ENCODE measurements at places on chromosomes 1 and 21.
A peak's percentile ranks its signal among the peaks of the same experiment; 100 is the strongest.

DNA sequence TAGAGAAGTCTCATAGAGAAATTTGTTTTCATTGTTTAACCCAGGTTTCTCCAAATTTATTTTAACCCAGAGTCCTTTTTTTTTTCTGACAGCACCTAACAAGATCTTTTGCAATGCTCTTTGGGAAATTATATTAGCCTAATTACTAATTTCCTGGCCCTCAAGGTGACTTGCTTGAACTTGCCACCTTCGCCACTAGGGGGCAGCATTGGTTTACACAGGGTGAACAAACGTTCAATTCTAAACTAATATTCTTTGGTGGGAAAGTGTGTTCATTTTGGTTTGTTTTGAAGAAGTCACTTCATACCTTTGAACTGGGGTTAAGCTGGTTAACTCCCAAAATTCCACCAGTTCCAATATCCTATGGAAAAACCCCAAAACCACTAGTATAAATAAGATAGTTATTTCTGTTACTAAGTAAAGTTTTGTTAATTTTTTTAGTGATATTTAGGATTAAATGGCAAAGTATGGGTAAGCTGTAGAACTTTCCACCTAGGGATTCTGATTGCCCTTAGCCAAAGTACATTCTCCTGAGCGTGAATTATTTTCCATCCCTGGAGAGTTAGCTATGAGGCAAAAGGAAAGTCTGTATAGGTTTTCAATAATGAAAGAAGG, 13.0 kb downstream of the CCDC190 start:
- peak; percentile 80 for DNase-seq

DNA sequence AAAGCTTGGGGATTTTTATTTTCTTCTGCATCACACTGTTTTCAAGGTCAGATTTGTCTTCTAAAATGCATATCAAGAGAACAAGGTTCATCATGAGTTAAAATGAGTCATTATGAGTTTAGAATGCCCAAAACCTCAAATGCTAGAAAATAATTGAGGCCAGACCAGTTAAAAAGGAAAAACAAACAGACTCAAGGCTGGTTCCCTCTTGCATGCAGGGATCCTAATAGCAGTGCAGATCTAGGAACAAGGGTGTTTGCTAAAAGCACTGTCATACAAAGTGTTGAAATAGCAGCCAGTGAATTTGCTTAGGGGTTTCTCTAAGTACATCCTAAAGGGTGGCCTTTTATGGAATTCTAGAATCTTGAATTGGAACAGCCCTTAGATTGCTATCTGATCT, 15.3 kb downstream of the BEND5 start:
- no peak for DNase-seq

GRCh38 chr1:236137285-236137852, 5.0 kb upstream of the GPR137B start:
- DNase-seq = no peak

- peak; percentile 3 for DNase-seq
Observed at GRCh38 chr1:144551107-144551542, 41.6 kb upstream of the PPIAL4F start.

DNA sequence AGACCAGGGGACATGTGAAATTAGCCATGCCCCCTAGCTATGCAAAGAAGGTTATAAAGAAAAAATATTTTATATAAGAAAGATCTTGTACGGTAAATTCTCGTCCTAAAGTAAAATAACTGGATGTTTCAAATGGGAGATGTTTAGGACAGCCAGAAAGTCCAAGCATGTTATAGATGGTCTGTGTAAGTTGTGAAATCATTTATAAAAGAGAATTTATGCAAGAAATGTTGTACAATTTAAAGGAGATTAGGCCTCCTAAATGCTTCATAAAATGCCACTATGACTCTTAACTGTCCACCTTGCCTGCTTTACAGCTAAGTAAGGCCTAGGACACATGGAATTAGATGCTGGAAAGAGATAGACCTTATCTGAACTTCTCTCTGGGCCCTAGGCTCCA, 118.1 kb upstream of the POGK start:
- no peak for DNase-seq

- DNase-seq = no peak
Observed at GRCh38 chr1:77950873-77951272, 28.0 kb downstream of the FUBP1 start.

DNA sequence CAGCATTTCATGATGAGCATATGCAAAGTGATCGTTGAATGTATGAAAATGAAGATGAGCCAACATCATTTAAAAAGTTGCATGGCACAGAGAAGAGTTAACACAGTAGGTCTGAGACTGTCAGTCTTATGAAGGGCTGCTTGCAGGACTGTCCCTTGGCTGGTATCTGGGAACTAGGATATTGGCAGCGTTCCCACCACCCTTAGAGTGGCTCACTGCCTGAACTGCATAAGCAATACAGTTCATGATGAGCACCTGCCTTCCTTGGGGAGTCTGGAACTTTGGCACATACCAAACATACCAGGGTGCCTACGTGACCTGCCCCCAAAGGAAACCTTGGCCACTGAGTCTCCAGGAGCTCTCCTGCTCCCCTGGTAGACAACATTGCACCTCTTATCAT, 161.8 kb downstream of the DSCAM start:
- DNase-seq = no peak

GRCh38 chr1:8816264-8816663, 1.2 kb downstream of the RERE start:
- DNase-seq = peak; percentile 23

- DNase-seq = no peak
Observed at GRCh38 chr1:107954719-107955415, 10.1 kb downstream of the VAV3 start.

GRCh38 chr21:42158846-42159245, 60.1 kb upstream of the ABCG1 start:
- no peak for DNase-seq

GRCh38 chr1:90724926-90725656, 8.0 kb upstream of the BARHL2 start:
- DNase-seq = no peak

- DNase-seq = no peak
Observed at GRCh38 chr1:92065042-92065441, 10.2 kb downstream of the SETSIP start.

- DNase-seq = no peak
Observed at GRCh38 chr21:41670056-41670805, 96.6 kb downstream of the RIPK4 start.

DNA sequence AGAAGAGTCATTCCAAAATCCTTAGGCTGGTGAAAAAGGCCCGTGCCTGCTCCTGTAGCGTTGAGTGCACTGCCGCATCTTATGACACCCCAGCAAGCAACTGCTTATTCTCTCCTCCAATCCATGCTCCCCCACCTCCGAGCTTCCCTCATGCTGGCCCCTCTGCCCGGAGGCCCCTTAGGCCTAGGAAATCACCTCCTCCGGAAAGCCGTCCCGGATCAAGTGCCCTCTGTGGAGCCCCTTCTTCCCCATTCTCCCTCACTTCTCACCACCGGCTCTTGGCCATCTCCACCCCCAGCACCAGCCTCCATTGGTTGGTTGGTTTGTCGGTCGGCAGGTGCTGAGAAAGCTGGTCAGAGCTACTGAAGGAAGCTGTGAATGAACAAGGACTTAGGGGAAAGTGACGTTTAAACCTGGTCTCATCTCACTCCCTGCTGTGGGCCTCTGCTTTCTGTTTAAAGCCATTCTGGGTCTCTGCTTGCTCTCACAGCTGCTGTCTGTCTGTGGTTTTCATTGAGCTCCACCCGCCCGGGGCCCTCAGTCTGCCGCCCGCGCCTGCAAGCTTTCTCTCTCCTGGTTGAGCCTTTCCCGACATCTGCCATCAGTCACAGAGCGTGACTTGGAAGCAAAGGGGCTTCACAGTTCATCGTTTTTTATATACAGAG, 122.2 kb downstream of the KCNN3 start:
- DNase-seq = no peak

DNA sequence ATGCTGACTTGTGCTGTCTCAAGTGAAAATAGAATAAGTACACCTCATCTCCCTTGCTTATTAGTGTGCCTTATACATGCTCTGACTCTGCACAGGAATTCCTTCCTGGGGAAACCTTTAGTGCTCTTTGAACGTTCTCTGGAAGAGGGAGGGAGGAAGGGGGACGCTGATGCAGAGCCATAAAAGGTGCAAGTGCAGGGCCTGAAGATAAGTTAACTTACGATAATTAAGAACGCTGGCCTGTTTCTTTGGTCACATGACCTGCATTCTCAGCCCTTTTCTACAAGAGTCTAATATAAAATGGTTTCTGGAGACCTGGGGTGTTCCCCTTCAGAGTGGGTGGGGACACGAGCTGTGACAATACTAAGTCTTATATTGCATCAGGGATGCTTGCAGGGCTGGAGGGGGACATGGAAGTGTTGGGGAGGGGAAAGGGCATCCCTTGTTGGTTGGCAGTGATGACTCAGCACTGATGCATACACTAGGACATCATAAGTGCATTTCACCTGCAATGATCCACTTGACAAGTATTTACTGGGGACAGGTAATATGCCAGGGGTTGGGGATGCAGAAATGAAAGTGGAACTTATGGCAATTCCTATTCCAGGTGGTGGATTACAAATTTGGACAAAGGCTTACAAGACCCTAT, 26.3 kb upstream of the KIAA0040 start:
- DNase-seq = no peak
